RPMI7951 (cell line): ENCODE measurements at places on chromosomes 4 and X. TPM values are rescaled to one million over a fixed set of nuclear protein-coding genes. Genes with fewer than 3 reads are reported as not detected.

- no peak for DNase-seq
These were observed 23.7 kb downstream of the AMOT start for GRCh38 chrX:112816908-112817307.

GRCh38 chrX:51148848-51149247 is 183.8 kb upstream of the NUDT10 start:
- peak; percentile 3 for DNase-seq

DNA sequence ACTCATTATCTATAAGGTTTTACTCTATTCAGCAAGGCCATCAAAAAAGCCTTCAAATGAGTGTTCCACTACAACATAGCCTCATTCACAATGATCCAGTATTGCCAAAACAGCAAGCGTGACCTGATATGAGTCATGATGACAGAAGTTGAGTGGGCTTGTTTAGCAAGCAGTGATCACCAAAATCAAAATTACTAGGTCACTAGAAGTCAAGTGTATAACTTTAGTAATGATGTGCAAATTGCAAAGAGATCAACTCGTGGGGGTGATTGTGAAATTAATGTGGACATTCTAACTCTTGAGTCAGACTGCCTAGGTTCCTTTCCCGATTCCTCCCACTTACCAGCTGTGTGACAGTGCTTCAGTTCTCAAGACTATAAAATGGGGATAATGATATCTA is 124.5 kb downstream of the CHM start:
- peak; percentile 28 for DNase-seq

DNA sequence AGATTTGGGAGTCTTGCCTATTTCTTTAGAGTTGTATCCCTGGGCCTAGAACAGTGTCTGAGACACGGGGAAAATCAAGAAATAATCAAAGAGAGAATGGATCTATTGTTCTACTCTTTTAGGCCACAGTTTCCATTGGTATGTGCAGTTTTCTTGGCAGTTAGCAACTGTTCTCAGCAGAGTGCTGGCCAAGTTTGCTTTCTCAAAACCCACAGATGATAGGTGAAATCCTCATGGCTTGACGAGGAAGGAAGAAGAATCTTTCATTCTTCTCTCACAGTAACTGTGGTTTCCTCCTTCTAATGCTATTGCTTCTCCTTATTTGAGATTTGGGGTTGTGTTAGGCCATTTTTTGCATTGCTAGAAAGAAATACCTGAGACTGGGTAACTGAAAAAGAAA is 42.2 kb downstream of the AGA start:
- no peak for DNase-seq

DNA sequence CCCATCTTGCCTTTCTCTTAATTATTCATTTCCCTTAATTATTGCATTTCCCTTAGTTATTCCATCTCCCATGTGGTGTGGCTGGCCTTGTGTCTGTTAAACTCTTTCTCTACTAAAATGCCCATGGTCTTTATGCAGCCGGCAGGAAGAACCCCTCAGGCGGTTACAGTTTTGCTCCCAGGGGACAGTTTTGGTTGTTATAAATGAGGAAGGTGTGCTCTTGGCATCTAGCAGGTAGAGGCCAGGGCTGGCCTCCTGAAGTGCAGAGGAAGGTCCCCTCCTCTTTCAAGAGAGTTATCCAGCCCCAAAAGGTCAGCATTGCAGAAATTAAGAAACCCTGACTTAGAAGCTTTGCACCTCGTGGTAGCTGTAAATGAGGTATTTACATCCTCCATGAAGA is 18.0 kb downstream of the TBL1X start:
- no peak for DNase-seq

DNA sequence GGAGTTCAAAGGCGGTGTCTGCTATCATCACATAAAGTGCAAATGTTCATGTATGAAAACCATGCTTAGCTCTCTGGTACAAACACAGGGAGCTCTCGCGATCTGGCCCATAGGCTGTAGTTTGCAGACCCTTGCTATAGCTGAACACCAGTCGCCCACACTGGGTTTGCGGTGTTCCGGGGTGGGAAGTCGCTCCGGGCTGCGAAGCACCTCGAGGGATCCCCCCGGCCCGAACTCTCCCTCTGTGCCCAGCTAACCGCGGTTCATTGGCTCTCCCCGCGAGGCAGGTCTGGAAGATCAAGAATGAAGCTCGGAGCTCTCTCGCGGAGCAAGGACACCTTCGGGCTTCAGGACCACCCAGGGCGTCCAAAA is 341 bp upstream of the PRPS2 start:
- DNase-seq = no peak

MBTPS2 gene
- 9.0 and 9.9 TPM in 2 replicates for total RNA-seq

SOX3 gene
- not detected in 2 replicates for total RNA-seq
